ENCODE measurements at places on chromosomes 11 and 22. TPM values are rescaled to one million over a fixed set of nuclear protein-coding genes. Genes with fewer than 3 reads are reported as not detected.

Gene ANO3
- total RNA-seq: 0.56 TPM

Gene HBG1
- total RNA-seq: not detected

Gene CD3G
- not detected for total RNA-seq

Gene OR56A1
- total RNA-seq: not detected

Gene NLRP14
- under 0.01 TPM for total RNA-seq

Gene APOL2
- total RNA-seq: 23.7 TPM
